ENCODE measurements at places on chromosomes 4 and X.

DNA sequence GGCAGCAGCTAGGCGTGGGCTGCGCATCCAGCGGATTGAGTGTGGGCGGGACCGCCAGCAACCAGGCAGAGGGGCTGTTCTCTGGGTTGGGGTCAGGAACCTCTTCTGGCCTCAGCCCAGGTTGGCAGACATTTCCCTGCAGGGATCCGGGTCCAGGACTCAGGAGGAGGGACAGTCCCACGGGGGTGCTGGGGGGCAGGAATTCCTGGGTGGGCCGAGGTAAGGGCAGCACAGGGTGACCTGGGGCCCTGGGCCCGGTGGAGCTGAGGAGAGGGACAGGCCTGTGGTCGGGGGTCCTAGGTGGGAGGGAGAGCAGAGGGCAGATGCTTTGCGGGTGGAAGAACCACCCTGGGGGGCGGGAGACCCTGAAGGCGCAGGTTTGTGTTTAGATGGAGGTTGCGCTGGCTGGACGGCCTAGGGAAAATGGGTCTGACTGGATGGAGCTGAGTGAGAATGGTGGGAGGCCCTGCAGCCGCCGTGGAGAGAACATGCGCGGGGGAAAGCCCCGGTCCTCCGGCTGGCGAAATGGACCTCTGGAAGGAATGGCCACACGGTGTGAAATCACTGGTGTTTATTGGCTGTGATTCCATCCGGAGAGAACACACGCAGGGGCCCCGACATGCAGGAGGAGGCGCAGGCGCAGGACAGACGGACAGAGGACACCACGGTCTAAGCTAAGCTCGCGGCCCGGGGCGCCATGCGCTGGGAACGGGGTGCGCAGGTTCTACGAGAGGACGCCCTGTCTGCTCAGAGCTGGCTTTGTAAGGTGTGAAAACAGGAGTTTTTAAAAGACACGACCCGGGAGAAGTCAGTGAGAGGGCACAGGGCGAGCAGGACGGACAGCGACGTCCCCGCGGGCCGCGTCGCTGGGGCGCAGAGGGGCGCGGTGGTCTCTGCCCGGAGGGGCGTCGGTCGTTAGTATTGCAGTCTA, 41.3 kb downstream of the CPLX1 start:
- no peak for DNase-seq

GRCh38 chr4:151921811-151922210, 161.0 kb upstream of the GATB start:
- peak; percentile 47 for DNase-seq

DNA sequence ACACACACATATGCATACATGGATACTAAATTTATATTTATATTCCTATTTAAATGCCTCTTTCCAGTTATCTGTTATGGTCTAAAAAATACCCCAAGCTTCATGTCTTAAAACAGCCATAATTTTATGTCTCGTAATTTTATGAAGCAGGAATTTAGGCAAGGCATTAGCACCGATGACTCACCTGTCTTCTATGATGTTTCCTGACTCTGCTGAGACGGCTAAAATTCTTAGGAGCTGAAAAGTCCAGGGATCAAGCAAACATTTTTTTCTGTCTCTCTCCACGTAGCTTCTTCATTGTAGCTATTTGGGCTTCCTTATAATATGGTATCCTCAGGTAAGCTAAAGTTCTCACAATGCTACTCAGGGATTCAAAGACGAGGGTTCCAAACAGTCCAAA, 930.3 kb downstream of the STIM2 start:
- DNase-seq, result peak; percentile 30

GRCh38 chr4:178198691-178199090, 756.5 kb upstream of the AGA start:
- DNase-seq, result peak; percentile 74

DNA sequence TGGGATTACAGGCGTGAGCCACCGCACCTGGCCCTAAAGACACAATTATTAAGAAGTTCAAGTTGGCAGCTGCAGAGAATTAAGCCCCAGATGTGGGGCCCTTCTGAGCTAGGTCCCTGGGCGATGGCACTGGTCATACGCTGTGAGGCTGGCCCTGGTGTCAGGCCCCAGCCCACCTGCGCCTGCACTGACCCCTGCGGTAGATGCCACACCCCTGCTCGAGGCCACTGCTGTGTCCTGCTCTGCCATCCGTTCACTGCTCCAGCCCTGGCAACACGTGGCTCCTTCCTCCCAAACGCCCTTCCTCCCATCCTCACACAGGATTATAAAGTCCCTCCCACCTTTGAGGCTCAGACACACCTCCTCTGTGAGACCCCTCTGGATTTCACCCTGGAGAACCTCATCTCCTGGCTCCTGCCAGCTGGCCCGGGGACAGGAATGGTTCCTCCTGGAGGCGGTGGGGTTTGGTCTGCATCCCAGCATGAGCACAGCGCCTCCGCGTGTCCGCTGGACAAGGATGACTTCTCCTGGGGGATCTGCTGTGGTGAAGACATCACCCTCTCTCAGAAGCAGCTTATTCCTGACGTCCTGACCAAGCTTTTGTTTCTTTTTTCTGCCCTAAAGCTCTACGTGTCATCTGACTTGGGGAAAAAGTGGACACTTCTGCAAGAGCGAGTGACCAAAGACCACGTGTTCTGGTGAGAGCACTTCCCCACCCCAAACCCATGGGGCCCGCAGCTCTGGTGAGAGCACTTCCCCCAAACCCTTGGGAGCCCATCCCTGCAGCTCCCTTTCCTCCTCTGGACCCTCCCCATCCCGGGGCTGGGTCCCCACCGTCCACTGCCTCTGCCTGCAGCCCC, 219.0 kb upstream of the PSAPL1 start:
- no peak for DNase-seq

- DNase-seq, result no peak
Measured at GRCh38 chrX:31653422-31653821, 581.6 kb upstream of the FTHL17 start.

DNA sequence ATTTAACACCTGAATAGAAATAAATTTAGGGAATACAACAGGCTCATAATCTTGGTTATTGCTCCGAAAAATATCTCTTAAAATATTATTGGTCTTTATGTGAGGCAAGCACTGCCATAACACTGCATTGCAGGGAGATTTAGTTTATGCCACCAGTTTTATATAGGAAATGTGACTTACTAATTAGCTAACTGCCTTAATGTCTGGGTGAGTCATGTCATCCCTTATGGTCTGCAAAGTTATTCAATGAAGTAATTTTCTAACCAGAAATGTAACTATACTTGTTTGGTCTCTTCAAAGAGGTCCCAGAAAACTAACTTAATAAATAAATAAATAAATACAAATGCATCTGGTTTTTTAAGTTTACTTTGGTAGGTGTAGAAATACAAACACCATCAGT, 597.2 kb downstream of the GALNTL6 start:
- DNase-seq, result no peak

DNA sequence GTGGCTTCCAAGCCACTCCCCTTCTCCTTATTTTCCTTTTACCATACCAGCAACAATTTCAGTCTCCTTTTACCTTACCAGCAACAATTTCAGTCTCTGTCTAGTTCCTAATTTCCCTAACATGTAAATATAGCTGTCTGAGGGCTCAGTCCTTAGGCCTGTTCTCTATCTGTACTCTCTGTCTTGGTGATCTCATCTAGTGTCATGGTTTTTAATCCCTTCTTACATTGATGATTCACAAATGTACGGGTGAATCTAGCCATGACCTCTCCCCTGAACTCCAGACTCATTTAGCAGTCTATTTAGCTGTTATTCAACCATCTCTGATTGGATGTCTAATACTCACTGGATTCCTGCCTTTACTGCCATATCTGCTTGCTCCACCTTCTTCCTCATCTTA, 7.2 kb downstream of the IL15 start:
- DNase-seq, result peak; percentile 83

- DNase-seq, result no peak
Measured at GRCh38 chrX:133538148-133538547, 122.9 kb upstream of the GPC4 start.

DNA sequence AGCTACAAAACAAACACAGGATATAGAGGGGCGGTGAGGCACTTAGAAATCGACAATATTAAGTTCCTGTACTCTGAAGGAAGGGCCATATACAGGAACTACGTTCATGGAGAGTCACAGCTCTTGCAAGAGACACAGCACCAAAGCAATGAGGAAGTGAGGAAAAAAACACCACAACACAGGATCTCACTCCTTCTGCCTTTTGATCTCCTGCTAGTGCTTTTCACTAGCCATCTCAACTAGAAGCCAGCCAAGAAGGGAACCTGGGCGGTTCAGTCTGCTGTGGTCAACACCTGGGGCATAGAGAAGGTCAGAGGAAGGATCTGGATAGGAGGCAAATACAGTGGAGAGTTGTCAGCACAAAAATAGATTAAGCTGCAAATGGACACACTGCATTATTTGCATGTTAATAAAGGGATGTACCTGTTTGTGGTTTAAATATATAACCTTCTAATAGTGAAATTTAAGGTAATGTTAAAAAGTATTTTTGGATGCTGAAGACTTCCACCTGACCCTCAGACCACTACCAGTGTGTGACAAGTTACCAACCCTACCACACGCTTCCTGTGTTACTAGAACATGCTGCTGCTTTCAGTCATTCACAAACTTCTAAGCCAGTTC, 104.6 kb downstream of the DTHD1 start:
- DNase-seq, result no peak

GRCh38 chrX:107541244-107541643, 87.1 kb upstream of the PRPS1 start:
- peak; percentile 12 for DNase-seq

- DNase-seq, result peak; percentile 61
Measured at GRCh38 chr4:118281611-118282442, 71.0 kb downstream of the PRSS12 start.

DNA sequence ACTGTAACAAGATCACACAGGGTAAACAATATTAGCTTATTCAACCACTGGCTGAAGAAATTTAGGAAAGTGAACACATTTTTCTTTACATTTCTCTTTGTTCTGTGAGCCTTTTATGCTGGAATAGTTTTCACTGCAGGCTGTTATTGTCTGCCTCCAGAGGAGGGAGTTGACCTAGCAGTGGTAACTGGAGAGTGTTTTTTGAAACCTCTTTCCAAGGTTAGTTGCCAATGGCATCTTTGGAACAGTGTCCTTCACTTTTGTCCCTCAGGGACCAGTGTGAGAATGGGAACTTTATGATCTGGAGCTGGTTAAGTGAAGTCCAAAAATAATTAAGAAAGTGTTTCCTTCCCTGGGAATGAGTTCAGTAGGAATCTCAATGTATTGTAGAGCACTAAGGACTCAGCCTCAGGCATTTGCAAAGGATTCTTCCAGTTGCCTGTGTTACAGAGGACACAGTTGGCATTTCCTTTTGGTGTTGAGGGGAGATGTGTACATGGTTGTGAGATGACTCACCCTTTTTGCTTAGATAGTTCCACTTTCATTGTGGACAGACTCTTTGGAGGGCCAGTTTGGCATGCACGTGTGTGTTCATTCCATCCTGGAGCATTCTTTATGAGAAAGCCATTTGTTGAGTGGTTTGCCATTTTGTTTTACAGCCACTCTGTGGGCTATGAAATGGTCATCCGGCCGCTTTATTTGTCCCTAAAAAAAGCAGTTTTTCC, 61.3 kb downstream of the AR start:
- peak; percentile 91 for DNase-seq

DNA sequence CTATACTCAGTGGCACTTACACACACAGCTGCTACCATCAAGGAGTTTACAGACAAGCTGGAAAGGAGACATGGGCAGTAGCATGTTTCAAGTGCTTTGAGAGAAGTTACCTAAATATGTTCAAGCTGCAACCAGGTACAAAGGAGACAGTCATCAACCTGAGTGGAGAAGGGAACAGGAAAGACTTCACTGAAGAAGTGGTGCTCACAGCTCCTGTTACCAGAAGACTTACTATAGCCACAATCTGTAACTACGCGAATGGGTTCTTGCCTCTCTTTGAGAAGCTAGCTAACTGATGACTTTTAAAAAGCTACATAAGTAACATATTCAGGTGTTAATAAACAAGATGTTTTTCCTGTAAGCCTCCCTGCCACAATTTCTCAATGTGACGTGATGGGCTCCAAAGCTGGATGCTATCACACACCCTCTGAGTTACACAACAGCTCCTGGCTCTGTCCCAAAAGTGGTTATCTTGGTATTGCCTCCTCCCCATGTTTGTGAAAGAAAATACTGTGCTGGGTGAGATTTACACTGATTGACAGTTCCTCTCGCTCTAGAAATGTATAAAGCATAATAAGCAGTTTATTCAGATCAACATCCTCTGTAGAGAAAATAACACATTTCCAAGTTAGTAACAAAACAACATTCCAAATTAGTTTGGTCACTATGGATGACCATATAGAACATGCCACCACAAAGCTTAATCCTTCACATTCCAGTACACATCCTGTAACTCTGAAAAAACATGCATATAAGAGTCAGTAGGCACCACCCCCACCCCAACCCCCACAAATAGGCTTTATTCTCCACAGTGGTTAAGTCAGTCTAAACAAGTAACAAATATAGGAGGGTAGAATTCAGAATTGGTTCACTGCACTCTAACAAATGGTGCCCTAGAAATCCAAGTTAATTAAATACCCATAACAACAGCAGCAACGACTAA, 81.8 kb downstream of the FRYL start:
- DNase-seq, result peak; percentile 85

GRCh38 chr4:1500231-1500965, 94.2 kb upstream of the NKX1-1 start:
- DNase-seq, result no peak

DNA sequence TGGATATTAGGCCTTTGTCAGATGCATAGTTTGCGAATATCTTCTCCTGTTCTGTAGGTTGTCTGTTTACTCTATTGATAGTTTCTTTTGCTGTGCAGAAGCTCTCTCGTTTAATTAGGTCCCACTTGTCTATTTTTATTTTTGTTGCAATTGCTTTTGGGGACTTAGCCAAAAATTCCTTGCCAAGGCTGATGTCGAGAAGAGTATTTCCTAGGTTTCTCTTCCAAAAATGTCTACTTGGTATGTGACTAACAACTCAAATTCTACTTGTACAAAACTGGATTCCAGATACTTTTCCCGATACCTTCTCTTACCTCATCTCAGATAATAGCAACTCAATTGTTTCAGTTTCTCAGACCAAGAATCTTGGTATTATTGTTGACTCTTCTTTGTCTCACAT, 142.4 kb upstream of the GLRA2 start:
- DNase-seq, result no peak

DNA sequence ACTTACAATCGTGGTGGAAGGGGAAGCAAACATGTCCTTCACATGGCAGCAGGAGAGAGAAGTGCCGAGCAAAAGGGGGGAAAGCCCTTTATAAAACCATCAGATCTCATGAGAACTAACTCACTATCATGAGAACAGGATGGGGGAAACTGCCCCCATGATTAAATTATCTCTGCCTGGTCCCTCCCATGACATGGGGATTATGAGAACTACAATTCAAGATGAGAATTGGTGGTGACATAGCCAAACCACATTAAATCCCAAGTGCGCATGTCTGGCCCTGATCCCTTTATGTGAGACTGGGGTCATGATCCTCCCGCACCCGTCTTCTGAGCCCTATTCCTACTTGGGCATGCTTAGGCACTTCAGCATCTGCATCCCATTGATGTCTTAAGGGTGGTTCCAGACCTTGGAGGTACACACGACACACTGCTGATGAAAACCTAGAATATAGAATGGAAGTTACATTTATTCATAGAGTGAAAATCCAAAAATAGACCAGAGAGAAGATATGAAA, 116.0 kb downstream of the PTTG2 start:
- DNase-seq, result no peak

All from astrocyte (in vitro differentiated cells and primary cell).